ENCODE measurements at places on chromosomes 3 and 15.

DNA sequence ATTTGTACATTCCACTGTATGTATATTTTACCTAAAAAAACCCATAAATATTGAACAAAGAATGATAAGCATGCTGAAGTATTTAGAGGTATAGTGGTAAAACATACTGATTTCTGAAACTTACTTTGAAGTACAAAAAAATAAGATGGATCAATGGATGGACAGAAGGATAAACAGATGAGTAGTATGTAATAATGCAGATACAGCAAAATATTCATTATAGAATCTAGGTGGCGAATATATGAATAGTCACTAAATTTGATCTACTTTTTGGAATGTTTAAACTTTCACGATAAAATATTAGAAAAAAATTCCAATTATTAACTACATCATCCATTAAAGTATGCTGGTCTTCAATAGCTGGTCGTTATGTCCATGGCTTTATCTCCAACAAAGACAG, 51.9 kb upstream of the GNB4 start:
- DNase-seq, result no peak

DNA sequence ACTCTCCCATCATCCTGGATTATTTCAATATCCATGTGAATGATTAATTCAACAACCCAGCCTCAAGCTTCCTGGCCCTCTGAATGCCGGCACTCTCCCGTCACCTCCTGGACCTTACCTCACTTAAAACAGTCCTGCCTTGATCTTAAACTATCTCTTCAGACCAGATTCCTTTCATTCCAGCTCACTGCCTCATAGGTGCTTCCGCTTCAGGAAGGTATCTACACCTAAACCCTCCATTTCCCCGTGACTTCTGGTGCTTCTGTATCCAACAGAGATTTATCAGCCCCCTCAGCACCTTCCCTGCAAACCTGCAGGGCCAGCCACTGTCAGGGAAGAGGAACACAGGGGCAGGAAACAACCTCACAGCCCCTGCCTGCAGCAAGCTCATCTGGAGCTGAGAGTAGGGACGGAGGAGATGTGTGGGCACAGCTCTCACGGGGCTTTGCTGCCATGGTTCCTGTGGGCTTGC, 98.9 kb upstream of the TJP1 start:
- DNase-seq, result no peak

GRCh38 chr3:107985496-107985895, 105.3 kb downstream of the CD47 start:
- DNase-seq, result peak; percentile 80

DNA sequence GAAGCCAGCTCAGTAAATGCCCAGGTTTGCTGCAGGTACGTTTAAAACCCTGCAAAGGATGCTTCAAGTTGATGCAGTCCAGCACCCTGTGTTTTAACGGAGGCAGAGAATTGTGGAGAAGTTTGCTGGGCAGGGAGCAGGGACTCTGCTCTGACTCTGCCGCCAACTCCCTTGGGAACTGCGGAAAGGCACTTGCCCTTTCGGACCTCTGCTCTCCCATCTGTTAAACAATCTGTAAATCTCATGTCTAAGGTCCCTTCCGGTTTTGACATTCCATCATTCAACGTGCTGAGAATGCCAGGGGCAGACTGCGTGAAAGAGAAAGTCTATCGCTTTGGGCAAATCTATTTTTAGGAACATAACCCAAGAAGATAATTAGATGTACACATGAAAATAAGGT, 184.5 kb downstream of the OPA1 start:
- no peak for DNase-seq

- no peak for DNase-seq
Measured at GRCh38 chr3:12004741-12005513, 739 bp downstream of the SYN2 start.

GRCh38 chr3:13110678-13111116, 37.5 kb upstream of the IQSEC1 start:
- no peak for DNase-seq

DNA sequence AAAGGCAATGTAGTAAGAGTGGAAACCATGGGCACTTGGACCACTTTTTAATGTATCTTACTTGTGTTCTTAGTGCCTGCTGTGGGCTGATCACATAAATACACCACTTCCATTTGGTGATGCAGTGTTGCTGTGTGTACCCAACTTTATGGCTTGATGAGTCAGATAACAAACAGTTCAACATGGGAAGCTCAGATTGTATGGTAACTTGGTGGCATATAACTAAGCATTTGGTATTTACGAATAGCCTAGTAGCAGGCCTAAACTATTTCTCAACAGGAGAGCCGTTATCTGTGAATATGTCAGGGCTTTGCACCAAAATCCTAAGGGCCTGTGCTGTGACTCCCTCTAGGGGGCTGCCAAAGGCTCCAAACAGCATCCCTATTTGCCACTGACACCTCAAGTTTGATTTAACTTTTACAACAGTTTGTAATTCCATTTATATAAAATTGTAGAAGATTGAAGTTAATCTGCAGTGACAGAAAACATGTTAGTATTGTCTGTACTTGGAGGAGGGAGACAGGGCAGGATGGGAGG, 640.4 kb upstream of the CADM2 start:
- no peak for DNase-seq

- peak; percentile 5 for DNase-seq
Measured at GRCh38 chr3:12005951-12006625, 1.9 kb downstream of the SYN2 start.

DNA sequence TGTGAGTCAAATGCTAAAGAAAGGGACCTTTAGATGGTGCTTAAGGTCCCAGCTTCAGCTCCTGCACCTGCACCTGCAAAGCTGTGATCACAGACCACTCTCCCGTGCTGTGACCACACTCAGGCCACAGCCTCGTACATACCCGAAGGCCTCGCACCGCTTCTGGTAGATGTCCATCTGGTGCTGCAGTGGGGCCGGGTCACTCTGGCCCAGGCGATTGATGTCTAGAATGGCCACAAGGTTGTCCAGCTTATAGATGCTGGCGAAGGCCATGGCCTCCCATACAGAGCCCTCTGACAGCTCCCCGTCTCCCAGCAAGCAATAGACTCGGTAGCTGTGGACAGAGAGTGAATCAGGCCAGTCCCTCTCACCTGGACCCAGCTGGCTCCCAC, 21.0 kb downstream of the TKT start:
- no peak for DNase-seq

DNA sequence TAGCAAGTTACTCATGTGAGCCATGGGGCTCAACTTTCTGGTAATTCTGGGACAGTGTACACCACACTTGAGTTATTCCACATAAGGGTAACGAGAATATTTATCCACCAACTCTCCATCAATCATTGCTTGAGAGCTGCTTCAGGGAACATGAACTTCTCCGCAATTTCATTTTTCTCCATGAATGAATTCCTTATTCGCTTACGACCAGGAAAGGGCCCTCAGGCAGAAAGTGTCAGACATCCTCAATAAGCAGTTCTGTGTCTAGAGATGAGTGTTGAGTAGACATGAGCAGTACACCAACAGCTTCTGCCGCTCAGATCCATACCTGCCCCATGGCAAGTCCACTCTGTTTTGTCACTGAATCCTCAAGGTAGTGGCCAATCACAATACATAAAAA, 24.8 kb upstream of the IQCF2 start:
- DNase-seq, result no peak

GRCh38 chr3:50689558-50689957, 14.8 kb downstream of the DOCK3 start:
- DNase-seq, result no peak

DNA sequence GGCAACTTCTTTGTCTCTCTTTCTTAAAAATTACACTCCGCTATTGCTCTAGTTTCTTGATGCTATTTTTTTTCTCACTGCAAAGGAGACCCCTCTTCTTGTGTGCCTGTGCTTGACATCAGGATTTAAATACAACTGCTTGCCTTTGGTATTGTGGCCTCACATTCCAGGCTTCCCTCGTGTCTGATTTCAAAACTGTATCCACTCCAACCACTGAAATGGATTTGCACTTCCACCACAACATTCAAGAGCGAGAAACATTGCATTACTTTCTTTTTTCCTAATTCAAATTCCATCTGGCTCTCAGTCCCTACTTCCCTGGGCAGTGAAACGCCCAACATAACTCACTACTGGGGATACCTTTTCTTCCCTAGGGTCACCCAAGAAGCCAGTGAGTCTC, 50.4 kb upstream of the PXYLP1 start:
- no peak for DNase-seq

GRCh38 chr3:53503195-53503594, 8.8 kb downstream of the CACNA1D start:
- DNase-seq, result peak; percentile 65

DNA sequence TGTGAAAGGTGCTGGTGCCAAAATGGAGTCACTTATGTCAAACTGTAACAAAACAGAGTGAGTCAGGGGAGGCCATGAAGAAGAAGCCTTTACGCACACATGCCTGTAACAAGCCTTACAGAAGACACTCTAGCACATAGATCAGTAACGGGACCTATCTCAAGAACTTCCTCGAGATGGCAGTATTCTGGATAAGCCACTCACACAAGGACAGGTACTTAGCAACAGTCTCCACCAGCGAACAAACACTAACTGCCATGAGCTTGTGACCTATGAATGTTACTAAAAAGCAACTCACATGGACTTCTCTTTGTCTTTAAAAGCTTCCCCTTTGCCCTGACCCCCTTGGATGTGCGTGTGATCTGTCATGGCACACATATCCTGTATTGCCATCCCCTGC, 235.1 kb downstream of the CD47 start:
- peak; percentile 34 for DNase-seq

DNA sequence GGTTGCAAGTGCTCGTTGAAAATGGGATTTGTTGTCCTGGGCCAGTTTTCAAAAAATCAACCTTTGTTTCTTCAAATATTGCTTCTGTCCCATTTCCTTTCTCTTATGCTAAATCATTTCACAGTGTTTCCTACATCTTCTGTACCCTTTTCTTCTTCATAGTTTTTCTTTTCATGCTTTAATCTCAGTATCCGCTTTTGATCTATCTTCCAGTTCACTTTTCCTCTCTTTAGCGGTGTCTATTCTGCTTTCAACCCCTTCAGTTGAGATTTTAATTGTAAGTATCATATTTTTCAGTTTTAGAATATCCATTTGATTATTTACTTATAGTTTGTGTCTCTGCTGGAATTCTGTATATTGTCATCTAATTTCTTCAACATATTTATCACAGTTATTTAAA, 311.7 kb upstream of the TPM1 start:
- no peak for DNase-seq

DNA sequence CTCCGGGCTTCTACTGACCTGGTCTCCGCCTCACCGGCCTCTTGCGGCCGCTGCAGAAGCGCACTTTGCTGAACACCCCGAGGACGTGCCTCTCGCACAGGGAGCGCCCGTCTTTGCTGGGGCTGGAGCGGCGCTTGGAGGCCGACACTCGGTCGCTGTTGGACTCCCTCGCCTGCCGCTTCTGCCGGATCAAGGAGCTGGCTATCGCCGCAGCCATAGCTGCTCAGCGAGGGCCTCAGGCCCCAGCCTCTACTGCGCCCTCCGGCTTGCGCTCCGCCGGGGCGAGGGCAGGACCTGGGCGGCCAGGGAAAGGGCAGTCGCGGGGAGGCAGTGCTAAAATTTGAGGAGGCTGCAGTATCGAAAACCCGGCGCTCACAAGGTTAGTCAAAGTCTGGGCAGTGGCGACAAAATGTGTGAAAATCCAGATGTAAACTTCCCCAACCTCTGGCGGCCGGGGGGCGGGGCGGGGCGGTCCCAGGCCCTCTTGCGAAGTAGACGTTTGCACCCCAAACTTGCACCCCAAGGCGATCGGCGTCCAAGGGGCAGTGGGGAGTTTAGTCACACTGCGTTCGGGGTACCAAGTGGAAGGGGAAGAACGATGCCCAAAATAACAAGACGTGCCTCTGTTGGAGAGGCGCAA, 319.2 kb downstream of the FGF12 start:
- no peak for DNase-seq

DNA sequence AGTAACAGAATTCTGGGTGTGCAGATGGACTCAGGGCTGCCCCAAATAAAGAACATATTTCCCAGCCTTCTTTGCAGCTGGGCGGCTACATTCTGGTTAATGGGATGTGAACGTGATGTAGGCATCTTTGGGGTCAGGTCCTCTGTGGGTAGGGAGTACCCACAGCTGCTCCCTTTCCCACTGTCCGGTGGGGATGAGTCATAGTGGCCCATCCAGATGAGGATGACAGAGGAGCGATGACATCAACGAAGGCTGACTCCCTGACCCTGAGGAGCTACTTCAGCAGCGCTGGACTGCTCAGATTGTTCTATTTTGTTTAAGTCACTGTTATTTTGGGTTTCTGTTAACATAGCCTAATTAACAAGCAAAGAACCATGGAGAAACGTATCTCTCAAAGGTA, 38.0 kb downstream of the SRPRB start:
- no peak for DNase-seq

GRCh38 chr3:186097663-186098451, 11.0 kb downstream of the ETV5 start:
- DNase-seq, result peak; percentile 28

DNA sequence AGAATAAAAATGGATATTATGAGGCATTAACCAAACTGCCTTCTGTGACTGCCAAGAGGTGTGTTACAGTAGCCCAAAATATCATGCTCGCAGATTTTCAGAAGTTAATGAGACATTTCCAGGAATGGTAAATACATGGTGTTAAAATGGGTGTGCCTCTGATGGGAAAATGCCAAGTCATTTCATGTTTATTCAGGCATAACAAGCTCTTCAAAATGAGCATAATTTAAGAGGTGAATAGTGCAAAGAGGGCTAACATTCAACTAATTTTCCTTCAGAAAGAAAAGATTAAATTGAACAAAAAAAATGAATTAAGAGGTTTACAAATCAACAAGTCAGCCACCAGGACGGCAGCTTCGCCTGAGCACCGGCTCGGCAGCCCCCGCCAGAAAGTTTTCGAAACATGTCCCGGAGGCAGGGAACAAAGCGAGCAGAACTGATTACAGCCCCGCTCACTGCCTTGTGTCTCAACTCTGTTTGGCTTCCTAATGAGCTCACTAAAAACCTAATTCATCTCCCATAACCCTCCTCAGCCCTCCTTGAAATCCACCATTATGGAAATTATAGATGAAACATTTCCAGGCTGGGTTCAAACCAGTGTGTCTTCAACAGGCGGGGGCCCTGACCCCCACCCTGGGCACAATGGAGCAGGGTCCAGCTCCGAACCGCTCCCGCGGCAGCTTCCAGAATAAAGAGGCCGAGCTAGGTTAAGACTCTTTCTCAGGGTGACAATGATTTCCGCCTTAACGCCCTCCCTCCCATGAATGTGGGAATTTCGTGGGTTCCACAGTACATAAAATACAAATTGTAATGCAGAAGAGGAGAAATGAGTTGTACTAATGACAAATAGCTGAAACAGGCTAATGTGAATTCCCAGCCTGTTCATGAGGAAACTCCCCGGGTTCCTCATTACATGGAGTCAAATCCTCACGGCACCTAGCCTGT, 43.9 kb downstream of the MEIS2 start:
- no peak for DNase-seq

- no peak for DNase-seq
Measured at GRCh38 chr3:43670635-43671522, 19.9 kb upstream of the ABHD5 start.

Measured in MV-4-11 (cell line).